Kidney capillary endothelial cell (primary cell): ENCODE measurements at places on chromosomes 13 and 19.

GRCh38 chr13:67519356-67519755 is 289.2 kb upstream of the PCDH9 start:
- no peak for DNase-seq

GRCh38 chr13:46213242-46213641 is 1.5 kb downstream of the LRRC63 start:
- DNase-seq, result no peak

GRCh38 chr13:104389691-104390090 is 1323.5 kb upstream of the SLC10A2 start:
- no peak for DNase-seq

- DNase-seq, result no peak
Measured at GRCh38 chr13:102234618-102235017, 167.2 kb downstream of the FGF14 start.

- DNase-seq, result no peak
Measured at GRCh38 chr13:109231888-109232287, 554.5 kb downstream of the IRS2 start.

- no peak for DNase-seq
Measured at GRCh38 chr13:43221611-43222010, 198.2 kb downstream of the DNAJC15 start.

DNA sequence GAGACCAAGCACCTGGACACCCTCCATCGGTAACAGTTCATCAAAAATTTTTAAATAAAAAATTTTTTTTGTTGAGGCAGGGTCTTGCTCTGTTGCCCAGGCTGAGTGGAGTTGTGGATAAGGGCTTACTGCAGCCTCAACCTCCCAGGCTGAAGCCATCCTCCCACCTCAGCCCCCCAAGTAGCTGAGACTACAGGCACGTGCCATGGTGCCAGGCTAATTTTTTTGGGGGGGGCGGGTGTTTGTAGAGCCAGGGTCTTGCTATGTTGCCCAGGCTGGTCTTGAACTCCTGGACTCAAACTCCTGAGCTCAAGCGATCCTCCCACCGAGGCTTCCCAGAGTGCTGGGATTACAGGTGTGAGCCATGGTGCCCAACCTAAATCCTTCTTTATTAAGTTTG is 4.7 kb downstream of the LGALS7B start:
- DNase-seq, result no peak

- no peak for DNase-seq
Measured at GRCh38 chr19:15372470-15372869, 7.1 kb downstream of the AKAP8 start.

DNA sequence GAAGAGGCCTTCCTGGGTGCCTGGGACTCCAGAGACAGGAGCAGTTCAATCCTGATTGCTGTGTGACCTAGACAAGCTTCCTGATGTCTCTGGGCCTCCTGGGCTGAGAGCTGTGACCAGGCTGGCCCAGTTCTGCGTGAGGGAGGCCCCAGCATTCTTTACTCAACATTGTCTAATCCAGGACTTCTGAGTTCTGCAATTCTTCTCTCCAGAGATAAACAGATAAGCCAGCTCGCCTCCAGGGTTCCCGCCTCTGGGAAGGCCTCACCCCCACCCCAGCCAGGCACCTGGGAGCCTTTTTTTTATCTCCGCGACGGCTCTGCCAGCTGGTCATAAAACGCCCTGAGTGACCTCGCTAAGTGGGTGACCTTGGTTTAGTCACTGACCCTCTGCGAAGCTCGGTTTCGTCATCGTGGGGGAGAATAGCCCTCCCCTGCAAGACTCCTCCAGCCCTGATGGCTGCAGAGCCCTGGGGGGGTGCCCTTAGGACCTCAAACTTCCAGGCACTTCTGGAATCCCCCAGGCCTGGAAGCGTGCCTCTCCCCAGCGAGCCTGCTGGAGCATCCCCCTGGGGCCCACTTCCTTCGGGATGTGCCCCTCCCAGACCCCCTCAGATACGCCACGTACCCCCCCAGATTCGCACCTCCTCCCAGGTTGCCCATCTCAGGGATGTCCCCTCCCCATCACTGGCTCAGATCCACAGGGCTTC is 1.9 kb downstream of the SULT2B1 start:
- DNase-seq, result no peak

DNA sequence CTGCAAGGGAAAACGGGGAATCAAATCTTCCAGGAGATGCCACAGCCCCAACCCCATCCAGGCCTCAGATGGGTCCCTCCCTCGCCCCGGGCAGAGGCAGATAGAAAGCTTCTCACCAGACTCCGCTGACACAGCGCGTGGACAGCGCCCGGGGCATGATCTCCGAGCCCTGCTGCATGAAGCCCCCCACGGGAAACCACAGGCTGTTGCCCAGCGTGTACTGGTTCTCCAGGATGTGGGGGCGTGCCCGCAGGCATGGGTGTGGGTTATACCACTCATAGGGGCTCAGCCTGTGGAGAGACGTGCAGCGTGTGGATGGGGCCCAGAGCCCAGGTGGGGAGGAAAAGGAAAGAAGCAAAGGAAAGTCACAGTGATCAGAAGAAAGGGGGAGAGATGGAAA is 27.2 kb upstream of the ATP1A3 start:
- DNase-seq, result no peak

- no peak for DNase-seq
Measured at GRCh38 chr13:98318263-98318878, 141.3 kb upstream of the RNF113B start.

DNA sequence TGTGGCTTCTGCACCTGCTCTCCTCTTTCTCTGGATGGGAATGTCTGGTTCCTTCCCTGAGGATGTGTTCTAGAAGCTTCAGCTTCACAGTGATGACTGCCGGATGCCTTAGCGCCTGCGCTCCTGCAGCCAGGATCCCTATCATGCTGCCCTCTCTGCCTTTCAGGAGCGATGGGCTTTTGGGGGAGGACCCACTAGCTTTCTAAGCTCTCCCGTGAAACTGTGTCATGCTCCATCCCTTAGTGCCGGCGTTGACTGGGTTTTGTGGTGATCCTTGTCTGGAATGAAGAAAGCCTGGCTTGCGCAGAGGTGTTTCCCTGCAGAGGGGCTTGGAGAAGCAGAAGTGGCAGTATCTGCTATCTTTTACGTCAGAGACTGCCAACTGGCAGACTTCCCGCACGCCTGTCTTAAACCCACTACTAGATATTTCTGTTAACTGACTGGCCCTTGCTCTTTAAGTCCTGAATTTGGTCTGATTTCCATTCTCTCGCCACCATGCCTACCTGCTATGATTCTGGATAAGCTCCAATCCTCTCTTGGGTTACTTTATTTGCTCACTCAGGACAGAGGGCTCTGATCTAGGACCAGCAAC is 3.8 kb upstream of the KMT2B start:
- no peak for DNase-seq

DNA sequence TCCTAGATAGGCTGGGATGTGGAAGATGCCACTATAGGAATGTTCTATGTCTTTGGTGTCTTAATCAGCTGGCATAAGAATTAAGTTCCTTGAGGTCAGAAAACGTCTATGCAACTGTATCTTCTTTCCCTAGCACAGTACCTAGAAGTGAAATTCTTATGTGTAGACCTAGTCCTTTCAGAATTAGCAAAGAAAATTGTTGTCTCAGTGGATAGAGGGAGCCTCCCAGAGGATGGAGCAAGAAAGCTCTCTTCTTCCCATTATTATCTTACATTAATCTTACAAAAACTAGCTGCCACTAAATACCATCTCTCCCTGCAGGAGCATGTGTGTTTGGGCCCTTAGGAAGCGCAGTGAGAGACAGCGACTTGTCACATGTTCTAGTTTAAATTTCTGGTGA is 11.6 kb downstream of the CLDN10 start:
- no peak for DNase-seq

GRCh38 chr19:36401475-36401874 is 17.0 kb downstream of the ZFP82 start:
- DNase-seq, result no peak

DNA sequence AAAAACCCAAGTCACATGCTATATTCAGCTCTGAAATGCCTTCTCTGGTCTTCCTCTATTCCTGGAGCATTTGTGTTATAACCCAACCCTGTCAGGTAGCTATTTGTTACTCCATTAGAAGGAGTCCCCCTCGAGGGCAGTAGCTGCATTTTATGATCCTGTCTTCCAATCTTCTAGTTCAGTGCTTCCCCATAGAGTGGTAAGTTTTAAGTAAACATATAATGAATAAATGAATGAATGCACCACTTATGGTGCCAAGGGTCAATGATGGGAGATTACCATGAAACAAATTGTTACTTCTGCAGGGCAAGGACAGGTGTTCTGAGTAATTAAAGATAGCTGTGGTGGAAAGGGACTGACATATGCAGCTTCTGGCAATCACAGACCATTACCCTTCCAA is 4.0 kb downstream of the RASL11A start:
- no peak for DNase-seq

- DNase-seq, result no peak
Measured at GRCh38 chr19:13104848-13105711, 2.4 kb upstream of the LYL1 start.

GRCh38 chr13:109792416-109793059 is 6.2 kb upstream of the IRS2 start:
- DNase-seq, result no peak

DNA sequence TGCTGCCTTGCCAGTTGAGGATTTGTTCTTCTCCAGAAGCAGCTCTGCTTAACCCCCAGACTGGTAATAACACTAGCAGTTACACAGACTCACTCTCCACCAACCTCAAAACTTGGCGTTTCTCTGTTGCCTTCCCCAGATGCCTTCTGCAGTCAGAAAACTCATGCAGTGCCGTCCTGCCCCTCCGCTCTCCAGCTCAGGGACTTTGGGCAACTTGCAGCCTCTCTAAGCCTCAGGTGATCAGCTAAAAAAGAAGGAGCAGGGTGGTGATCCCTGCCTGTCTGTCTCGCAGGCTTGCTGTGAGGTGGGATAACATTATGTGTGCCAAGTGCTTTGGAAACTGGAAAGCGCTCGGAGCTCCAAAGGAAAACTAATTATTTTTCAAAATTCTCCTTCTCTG is 391.6 kb downstream of the HS6ST3 start:
- no peak for DNase-seq

DNA sequence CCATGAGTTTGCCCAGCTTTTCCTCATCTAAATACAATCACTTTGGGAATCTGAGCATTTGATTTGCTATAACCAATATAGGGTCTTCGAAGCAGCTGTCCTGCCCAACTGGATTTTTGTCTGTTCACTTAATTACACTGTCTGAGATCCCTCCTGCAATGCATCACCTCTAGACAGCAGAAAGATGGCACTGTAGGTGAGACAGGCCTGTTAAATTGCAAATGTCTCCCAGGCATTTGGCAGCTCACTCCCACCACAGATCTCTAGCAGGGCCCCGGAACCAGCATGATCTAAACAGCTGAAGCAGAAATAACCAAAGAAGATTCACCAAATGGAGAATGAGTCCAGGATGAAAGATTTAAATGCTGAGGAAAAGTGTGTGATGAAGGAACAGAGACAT is 41.9 kb upstream of the SERPINE3 start:
- DNase-seq, result no peak

- no peak for DNase-seq
Measured at GRCh38 chr19:41189425-41190065, 3.5 kb upstream of the CYP2S1 start.

- no peak for DNase-seq
Measured at GRCh38 chr13:43153436-43154090, 130.2 kb downstream of the DNAJC15 start.

DNA sequence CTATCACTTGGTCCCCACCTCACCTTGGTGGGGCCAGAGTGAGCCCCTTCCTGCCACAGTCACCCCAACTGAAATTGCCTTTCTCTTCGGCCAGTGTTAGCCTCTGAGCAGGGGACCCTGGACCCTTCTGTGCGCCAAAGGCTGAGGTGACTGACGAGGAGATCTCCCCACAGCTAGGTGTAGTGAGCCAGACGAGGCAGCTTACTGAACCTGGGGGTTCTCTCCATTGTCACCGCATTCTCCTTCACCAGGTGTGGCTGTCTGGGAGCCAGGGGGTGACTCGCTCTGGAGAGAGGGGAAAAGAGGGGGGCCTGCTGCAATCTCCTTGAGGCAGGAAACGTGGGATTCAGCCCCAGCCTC is 1.3 kb downstream of the RPS28 start:
- no peak for DNase-seq

DNA sequence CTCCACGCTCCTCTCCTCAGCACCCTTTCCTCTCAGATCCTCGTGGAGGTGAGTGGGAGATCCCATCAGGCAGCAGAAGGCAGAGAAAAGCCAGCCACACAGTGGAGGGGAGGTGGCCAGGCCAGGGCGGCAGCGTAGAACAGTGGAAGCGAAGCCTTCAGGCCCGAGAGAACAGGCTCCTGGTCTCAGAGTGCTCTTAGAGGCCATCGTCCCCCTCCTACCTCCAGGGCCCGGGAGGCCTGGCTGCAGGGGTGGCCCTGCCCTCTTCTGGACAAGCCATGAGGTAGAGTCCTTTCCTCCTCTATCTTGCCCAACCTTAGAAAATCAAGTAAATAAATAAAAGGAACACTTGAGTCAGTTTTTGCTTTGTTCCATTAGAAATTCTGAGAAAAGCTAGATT is 202.0 kb downstream of the KATNAL1 start:
- no peak for DNase-seq
